Stimulated activated CD4-positive, alpha-beta T cell treated with anti-CD3 and anti-CD28 coated beads, Interleukin-4, amount 100 ng/mL, for 1 hour (primary cell): ENCODE measurements at places on chromosomes 1 and 21.
A peak's percentile ranks its signal among the peaks of the same experiment; 100 is the strongest.

- peak; percentile 53 for DNase-seq
Observed at GRCh38 chr1:36321119-36321951, 2.1 kb downstream of the EVA1B start.

DNA sequence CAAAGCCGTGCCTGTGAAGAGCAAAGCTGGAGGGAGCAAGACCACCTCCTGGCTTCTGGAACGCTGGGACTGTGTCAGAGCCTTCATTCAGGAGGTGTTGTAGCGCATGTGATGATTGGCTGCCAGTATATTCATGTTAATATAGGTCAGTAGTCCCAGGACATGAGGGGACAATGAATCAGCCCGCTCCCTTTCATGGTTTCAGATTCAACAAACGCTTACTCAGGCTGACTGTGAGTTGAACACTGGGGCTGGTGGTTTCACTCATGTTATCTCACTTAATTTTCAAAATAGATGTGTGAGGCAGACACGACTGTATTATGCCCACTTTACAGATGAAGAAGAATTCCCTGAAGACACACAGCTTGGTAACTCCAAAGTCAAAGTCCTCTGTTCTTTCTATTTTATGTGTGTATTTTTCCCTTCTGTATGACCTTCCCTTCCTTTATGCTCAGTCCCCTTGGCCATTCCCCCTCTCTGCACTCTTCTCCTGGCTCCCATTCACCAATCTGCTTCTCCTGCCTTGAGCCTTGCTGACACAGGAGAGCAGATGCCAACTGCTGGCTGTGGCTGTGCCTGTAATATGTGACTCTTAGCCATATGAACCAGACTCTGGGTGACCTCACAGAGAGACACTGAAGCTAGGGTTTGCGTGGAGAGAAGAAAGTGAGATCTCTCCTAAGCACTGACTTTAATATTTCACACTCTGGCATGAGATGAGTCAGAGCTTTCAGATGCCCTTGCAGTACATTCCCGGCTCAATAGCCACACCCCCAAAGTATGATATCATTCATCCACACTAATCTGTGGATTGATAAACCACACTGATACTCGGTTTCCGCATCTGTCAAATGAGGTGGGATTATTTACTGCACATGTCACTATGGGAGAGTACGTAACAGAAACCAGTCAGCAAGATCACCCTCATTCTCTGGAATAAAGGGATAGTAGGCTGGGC is 31.4 kb upstream of the KIRREL1 start:
- DNase-seq = no peak

DNA sequence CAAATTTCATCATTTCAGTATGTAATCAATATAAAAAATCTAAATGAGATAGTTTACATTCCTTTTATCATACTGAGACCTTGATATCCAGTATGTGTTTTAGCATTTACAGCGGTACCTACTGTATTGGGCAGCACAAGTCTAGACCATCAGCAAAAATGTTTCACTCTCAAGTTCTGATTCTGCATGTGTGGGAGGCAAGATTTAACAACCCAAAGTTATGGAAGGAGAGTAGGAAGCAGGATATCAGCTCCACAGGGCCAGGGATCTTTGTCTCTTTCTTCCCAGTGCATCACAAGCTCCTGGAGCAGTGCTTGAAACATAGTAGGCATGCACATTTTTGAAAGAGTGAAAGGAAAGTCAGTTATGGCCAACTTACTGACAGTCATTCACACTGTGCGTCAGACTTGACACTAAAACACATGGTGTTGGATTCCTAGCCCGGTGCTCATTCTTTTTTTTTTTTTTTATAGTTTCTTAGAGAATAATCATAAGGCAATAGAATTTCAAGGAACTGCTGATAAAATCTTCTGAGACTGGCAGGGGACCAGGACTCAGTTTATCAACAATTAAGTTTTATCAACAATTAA is 6.1 kb downstream of the TENT5C start:
- no peak for DNase-seq

DNA sequence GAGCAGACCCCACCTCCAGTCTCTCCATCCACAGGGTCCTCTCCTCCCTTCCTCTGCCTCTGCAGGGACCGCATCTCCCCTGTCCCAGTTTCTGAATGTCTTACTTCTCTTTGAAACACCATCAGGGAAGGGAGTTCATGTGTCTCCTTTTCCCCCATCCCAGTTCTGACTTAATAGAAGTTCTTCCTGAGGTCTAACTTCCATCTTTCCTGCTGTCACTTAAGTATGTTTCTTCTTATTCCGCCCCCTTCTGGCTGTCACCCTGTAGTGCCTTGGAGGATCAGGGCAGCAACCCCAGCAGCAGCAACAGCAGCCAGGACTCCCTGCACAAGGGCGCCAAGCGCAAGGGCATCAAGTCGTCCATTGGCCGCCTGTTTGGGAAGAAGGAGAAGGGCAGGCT is 29.3 kb downstream of the MYOG start:
- no peak for DNase-seq

- no peak for DNase-seq
Observed at GRCh38 chr1:38268226-38268625, 221.6 kb upstream of the POU3F1 start.

DNA sequence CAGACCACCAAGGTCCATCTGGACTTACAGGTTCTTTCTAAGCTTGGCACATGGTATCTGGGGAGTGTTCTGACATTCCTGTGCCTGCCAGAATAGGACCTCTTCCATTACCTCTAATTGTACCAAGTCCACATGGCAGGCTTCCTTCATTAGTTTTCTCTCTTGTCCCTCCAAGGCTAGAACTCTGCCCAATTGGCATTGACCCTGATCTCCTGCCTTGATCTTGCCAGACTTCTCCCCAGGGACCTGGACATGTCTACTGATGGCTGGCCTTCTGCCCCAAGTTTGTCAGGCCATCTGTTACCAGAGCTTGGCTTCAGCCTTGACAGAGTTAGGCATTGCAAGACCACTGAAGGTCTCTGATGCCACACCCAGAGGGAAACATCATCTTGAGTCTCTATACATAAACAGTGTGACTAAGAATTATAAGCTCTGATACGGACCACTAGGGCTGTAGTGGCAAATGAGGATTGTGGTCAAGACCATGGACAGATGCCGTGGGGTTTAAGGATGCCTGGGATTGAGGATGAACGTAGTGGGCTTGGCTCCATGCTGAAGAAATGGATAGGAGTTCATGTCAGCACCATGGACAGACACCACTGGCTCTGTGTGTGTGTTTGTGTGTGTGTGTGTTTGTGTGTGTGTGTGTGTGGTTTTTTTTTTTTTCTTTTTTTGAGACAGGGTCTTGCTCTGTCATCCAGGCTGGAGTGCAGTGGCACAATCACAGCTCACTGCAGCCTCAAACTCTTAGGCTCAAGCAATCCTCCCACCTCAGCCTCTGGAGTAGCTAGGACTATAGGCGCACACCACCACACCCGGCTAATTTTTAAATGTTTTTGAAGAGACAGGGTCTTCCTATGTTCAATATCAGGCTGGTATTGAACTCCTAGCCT is 19.5 kb upstream of the PSMB2 start:
- DNase-seq = no peak

DNA sequence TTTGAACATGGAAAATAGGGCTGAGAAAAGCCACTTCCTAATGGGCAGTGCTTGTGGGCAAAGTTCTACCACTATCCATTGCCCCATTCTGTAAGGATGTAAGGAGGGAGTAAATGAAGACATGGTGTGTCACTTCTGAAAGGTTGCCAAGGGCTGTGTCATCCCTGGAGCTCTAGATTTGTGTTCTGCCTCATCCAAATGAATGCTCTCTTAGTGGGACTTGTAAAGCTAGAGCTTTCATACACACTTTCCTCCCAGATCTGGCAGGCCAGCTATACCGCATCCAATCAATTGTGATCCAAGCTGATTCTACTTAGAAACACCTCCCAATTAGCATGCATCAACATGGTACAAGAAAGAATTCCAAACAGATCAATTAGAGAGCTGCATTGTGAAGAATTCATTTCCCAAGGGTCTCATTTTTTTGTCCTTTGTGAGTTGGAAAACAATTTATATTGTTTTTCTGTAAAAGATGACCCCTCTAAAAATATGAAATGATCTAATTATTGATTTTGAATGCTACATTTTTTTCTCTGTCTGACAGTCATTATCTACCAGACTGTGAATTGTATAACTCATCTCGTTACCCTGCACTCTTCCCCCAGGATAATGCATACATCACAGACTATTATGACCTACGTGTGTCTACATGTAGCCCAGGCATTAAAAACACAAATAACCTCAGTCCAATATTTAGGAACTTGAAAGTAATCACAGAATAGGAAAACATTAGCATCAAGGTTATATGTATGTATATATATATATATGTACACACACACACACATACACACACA is 117.1 kb upstream of the DUSP10 start:
- DNase-seq = no peak

- DNase-seq = peak; percentile 23
Observed at GRCh38 chr1:3033040-3033789, 11.9 kb downstream of the ACTRT2 start.

DNA sequence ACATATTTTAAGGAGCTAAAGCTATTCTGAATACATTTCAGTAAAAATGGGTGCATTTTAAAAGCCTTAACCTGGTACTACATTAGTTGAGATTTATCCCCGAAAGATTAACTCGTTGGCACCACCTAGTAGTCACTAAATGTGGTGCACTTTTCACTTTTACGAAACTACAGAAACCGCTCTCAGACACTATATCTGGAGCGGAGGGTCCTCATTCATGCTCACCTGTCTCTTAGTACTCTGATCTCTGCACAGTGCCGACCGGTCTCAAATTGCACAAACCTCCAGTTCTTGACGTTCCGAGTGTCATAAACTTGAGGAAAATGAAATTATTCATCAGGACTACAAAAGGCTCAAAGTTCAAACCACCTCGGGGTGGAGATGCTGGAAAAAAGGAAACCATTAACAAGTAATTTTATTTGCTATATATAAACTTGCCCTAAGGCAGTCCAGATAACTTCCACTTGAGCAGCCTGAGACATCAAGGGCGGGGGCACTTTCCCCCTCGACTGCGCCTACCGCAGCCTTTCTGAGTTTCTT is 722 bp downstream of the LZIC start:
- DNase-seq = no peak

DNA sequence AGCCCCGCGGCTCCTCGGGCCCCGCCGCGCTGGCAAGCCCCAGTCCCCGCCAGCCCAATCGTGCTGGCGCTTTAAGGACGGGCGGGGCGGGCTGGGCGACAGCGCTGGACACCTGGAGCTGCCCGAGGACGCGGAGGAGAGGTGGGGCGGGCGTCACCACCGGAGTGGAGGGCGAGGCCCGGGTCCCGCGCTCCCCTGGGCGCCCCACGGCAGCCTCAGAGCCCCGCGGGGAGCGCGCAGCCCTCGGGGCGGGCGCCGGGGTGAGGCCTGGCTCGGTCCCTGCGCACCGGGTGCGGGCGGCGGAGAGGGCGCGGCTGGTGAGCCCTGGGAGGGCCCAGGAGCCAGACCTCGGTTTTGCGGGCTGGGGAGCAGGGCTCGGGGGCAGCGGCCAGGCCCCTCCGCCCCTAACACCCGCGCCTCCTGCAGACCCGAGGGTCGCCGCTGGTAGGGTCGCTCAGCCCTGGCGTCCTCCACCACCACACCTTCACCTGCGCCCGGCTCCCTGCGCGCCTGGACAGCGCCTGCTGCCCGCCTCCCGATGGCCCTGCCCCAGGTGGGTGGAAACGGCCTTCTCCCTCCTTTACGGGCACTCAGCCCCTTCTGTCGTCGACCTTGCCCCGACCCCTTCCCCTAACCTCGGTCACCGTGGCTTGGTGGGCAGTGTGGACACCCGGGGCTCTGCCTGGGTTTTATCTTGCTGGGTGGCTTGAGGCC is at the start of gene TMEM61:
Gene TMEM61 (plus strand): TSS at position 101 of the 714 bp plus-strand sequence. CDS start 438 bp downstream, at position 539.
- DNase-seq = no peak

GRCh38 chr1:31564606-31564989 is 11.7 kb upstream of the TINAGL1 start:
- DNase-seq = no peak

DNA sequence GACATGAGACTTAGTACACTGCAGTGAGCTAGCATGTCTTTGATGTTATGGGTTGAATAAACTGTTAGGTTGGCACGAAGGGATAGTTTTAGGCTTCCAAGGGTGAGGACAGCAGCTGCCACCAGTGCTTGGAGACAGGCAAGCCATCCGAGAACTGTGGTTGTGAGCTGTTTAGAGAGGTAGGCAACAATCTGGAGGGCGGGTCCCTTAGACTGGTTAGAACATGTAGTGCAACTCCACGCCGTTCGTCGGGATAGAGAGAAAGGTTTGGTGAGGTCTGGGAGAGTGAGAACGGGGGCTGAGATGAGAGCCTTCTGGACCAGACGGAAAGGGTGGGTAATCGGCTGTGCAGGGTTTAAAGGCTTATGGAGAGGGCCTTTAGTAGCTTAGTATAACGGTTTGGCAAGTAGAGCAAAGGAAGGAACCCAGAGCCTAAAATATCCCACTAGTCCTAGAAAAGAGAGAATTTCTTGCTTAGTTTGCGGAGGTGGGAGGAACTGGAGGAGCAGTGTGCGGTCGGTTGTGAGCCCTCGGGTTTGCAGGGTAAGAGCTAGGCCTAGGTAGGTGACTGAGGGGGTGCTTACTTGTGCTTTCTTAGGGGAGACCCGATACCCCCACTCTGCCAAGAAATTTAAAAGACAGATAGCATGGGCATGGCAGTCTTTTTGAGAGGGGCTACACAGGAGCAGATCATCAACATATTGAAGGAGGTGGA is 72.8 kb downstream of the CNST start:
- DNase-seq = no peak

DNA sequence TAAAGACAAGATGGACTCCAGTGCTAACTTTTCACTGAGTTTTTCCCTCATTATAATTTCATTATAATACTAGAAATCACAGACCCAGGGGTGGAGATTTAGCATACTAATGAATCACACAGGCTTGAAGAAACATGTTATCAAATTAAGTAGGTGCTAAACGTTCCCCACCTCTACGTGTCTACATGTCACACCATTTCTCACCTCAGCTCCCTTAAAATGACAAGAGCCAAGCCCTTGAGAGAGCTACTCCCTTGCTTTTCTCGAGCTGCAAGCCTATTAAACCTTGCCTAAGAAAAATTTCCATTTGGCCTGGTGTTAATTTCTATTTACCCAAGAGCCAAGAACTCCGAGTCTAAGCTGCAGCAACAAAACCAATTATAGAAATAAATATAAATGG is 396.3 kb upstream of the NEGR1 start:
- DNase-seq = no peak

GRCh38 chr21:35373998-35374397 is 324.9 kb upstream of the RUNX1 start:
- DNase-seq = no peak

- DNase-seq = no peak
Observed at GRCh38 chr21:41801321-41802197, 34.7 kb upstream of the RIPK4 start.

- no peak for DNase-seq
Observed at GRCh38 chr1:114000406-114000805, 21.1 kb downstream of the OLFML3 start.

DNA sequence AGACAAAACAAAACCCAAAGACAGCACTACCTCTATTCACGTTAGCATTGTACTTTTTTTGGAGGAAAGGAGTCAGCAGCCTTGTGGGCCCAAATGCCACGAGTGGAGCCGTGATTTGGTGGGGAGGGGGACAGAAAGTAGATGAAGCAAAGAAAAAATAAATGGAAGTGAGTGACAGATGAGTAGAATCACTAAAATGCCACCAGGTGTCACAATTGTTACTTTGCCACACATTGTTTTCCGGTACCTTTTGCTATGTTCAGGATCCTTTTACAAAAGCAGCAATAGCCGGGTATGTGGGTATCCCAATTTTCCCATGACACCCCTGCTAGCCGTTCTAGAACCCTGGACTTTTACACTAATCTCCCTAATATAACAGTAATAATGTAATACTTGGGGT is 85.0 kb upstream of the AK4 start:
- no peak for DNase-seq
